ENCODE measurements at places on chromosomes 12 and 14.

GRCh38 chr12:96578526-96579125 lies 89.2 kb downstream of the CFAP54 start:
- peak; percentile 25 for DNase-seq

- peak; percentile 9 for DNase-seq
These were observed at the start of gene OAS2 for GRCh38 chr12:112978163-112979040. OAS2 (plus strand) TSS chr12:112978519; CDS start chr12:112978609, 90 bp downstream.

GRCh38 chr12:79547735-79548609 lies 142.8 kb downstream of the PAWR start:
- peak; percentile 31 for DNase-seq

GRCh38 chr14:65222440-65222858 lies 120.1 kb upstream of the MAX start:
- DNase-seq = no peak

DNA sequence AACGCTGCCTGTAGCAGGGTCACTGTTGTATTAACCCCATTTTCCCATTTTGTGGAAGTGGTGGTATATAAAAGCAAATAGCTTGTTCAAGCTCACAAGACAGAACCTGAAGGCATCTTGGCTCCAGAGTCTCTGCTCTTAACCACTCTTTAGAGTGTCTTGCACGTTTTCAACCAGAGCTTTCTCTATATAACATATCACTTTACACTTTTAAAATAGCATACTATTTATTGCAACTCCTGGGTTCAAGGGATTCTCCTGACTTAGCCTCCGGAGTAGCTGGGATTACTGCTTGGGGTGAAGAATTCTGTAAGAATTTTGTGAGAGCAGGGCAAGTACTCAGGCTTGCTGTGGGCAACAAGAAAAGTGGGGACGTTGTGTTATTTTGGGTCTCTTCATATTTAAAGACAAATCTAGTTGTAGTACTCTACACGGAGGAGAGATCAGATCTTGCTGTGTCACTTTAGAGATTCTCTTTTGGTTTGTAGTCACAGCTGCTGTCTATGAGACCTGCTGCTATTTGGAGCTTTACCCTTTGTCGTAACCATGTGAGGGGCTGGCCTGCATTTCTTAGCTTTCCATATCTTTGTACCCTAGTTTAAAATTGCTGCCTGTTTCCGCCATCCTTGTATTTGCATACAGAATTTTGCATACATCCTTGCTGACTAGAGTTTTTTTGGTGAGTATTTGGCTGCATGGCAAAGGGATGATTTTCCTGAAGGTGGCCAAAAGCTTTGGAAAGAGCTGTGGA lies 40.7 kb downstream of the WDR20 start:
- no peak for DNase-seq

DNA sequence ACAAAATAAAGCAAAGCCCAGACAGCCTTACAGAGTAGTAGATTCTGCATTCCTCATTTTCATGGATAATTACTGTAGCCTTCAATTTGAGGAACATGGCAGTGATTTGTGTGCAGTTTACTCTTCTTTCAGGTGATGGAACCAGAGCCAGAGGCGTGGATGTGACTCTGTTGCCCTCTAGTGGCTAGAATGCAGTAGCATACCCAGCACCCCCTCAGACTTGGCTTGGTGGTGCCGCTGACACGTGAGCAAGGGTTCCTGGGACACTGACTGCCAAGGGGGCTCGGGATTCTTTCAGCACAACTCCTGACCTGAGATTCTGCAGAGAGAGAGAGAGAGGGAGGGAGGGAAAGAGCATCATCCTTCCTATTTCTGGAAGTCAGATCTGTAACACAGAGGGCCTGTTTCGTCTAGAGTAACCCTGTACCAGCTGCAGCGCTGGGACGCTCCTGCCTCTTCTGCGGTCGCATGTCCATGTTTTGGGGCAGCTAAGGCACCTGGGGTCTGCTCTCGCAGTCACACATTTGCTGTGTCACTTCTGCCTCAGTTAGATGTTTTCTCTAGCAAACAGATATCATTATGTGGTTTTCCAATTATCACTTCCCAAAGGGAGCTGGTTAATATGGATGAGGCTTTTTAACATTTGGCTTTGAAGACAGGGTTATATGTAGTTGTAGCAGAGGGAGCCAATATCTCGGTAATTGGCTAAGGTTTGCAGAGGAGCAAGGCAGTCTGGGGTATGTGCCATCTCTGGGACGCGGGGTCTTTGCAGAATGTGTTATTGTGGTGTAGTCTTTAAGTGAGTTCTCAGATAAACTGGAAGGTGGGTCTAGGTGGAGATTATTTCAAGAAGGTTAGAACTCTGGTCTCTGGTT lies 428.1 kb downstream of the NRXN3 start:
- no peak for DNase-seq

DNA sequence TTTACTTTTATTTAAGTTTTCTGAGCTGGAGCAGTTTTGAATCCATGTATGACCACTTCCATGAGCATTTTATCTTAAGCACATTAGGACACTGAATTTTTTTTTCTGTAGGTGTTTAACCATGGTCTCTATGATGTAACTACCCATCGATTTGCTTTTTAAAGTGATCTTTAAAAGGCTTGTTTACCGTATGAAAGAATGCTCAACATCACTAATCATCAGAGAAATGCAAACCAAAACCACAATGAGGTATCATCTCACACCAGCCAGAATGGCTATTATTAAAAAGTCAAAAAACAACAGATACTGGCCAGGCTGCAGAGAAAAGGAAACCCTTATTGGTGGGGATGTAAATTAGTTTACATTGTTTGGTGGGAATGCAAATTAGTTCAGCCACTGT lies 23.0 kb downstream of the GLRX5 start:
- DNase-seq = no peak
